ENCODE measurements at places on chromosomes 2 and 18.

DNA sequence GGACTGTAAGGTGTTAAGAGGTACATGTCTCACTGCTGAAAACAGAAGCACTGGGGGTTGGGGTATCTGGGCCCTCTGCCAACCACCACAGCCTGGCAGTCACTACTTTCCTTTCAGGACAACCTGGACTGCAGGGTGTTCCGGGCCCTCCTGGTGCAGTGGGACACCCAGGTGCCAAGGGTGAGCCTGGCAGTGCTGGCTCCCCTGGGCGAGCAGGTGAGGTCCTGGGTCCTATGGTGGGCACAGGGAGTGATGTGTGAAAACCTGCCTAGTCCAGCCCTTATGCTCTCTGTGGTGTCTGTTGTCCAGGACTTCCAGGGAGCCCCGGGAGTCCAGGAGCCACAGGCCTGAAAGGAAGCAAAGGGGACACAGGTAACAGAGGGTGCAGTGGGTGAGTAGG lies 40.0 kb downstream of the MARCO start:
- DNase-seq: no peak

DNA sequence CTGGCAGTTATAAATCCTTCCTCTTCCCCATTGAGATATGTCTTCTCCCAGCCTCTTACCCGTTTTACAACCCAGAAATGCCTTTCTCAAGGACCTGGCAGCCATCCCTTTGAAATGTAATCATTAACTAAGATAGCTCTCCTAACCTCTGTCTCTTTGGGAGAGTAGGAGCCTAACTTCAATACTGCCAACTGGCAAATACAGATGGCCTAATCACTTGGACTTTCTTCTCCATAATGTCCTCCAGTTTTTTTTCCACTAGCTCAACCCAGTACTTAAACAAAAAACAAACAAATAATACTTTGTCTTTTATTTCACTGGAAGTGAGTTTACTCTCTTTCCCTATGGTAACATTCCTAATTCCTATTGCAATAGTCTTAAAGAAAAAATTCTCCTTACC lies 1391.1 kb downstream of the SUCLG1 start:
- DNase-seq: no peak

- DNase-seq: no peak
Observed at GRCh38 chr18:69865776-69866175, 81.9 kb downstream of the CD226 start.

DNA sequence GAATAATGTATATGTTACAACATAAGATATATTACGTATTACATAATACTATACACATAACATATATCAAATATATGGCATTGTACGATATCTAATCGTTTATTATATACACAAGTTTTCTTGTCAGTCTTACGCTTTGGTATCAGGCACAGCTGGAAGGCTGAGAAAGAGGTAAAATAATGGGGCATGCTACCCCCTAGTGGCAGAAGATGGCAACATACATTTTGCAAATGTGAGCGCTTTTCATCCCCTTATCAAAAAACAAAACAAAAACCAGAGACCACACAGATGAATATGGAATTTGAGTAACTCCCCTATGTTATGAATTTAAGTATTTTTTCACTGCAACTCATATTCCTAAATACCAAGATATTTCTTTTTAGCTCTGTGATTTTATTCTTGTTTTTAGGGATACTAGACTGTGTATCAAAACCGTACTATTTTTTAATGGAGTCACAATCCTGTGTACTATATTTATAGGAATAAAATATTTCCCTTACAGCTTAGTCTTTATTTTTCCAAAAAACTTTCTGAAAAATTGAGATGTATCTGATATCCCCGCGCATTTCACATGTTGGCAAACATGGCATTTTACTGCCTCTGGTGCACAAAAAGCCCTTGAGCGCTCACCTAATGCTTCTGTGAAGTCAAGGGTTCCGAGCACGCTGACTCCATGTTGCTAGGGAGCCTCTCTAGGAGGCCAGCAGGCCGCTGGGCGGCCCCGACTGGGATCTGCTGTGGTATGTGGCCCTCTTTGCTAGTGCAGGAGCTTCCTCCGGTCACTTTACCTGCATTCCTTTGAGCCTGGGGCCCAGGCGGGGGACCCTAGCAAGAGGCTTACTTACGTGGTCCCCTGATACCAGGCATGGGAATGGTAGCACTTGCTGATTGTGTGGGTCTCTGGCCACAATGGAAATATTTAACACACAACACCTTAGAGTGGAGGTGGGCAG lies 62.5 kb downstream of the SLC4A3 start:
- no peak for DNase-seq

DNA sequence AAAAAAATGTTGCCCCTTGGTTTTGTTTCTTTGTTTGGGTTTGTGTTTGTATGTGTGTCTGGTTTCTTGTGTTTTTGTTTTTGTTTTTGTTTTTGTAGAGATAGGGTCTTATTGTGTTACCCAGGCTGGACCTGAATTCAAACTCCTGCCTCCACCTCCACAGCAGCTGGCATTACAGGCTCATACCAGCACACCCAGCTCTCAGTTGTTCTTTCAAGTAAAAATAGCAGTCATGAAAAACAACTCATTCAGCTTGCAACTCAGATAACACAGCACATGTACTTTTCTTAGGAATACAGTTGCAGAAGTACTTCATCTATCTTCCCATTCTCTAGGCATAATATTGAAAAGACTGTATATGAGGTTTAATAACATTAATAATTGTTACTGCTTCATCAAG lies 37.0 kb downstream of the ZC3H8 start:
- DNase-seq: no peak

GRCh38 chr18:34913837-34914661 lies 127.2 kb upstream of the MAPRE2 start:
- DNase-seq: no peak

- DNase-seq: no peak
Observed at GRCh38 chr18:22047485-22047884, 121.9 kb upstream of the GATA6 start.

- no peak for DNase-seq
Observed at GRCh38 chr2:66700677-66701066, 265.7 kb downstream of the MEIS1 start.

DNA sequence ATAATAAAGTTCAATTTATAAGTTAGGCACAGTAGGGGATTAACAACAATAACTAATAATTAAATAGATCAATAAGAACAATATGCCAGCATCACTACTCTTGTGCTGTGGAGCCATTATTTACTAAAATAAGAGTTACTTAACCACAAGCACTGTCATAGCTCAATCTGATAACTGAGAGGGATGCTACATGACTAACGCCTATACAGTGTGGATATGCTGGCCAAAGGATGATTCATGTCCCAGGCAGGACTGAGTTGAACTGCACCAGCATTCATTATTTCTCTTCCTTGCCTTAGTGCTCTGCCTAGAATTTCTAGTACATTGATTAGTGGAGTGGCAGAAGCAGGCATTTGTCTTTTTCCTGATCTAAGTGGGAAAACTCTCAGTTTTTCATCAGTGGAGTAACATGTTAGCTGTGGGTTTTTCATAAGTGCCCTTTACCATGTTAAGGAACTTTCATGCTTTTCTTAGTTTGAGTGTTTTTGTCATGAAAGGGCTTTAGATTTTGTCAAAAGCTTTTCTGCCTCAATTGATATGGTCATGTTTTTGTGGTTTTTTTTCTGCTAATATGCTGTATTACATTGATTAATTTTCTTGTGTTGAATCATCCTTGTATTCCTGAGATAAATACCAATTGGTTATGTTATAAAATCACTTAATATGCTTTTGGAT lies 21.7 kb downstream of the KIAA1328 start:
- DNase-seq: no peak

GRCh38 chr2:8886876-8887275 lies 49.5 kb upstream of the KIDINS220 start:
- DNase-seq: no peak

DNA sequence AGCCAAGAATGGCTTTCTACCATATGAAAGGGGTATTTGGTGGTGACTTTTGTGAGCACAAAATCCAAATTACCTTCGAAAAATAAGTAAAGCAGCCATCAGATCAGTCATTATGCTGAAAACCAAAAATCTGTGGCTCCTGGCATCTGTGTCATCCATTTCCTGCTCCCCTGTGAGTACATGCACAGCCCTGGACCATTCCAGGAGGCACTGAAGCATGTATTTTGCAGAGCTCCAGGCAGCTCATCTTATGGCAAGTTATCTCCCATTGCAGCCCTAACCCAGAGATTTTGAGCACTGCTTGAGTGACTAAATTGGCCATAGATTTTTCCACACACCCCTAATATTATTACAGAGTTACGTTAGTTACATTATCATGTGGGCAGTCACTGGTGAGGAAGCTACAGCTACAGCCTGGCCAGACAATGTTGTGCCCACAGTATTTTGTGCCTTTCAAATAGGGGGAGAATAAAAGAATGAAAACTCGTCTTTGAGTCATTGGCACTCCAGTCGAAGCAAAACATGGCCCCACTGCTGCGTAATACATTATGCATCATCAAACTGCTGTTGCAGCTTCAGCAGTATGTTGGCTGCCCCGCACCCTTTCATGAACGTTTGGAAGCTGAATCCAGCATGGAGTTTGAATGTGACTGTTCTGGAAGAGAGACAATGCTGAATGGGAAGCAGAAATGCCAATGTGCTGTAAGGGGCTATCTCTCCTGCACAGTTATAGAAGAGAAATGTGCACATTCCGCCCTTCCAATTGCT lies 702.2 kb downstream of the RNF144A start:
- no peak for DNase-seq

DNA sequence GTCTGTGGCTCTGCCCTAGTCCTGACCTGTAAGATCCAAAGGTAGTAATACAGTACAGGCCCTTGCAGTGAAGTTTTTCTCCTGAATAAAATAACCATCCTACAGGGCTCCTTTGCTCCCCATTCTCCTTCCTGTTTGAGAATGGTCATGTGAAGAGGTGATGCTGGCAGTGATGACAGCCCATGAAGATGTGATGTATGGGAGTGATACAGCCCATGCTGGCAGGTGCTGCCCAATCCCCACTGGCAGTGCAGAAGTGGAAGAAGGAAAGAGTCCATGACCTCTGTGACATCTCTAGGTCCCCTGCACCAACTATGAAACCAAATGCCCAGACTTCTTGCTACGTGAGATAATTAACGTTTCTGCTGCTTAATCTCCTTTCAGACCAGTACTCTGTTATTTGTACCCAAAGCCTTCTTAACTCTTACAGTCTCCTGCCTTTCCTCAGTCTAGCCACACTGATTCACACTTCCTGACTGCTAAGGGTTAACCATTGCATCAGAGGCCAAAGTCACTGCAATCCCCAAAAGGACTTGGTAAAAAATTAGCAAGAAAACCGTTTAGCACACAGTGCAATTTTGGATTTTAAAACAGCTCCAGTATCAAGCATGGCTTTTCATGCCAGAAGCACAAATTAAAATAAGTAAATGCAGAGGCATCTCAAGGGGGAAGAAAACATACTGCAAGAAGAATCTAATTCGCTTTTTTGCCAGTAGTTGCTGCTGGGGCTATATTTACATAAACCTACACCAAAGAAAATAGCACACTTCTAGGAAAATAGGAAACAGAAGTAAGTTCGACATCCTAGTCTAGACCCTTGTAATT lies 98.0 kb downstream of the STK39 start:
- no peak for DNase-seq
